ENCODE measurements at places on chromosomes 11 and 22.

DNA sequence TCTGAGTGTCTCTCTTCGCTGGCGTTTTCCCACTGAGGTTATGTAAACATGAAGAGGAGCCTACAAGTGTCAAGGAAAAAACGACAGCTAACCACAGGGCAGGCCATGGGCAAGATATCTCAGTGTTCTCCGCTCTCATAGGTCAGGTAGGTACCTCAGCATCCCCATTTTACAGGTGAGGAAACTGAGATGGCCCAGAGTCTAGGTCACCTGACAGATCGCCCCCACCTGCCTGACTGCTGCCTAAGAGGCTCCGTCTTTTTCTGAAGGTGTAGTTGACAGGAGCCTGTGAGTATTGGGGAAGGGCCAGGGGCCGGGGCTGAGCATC is 847 bp upstream of the NDUFA6 start:
- DNase-seq = no peak

DNA sequence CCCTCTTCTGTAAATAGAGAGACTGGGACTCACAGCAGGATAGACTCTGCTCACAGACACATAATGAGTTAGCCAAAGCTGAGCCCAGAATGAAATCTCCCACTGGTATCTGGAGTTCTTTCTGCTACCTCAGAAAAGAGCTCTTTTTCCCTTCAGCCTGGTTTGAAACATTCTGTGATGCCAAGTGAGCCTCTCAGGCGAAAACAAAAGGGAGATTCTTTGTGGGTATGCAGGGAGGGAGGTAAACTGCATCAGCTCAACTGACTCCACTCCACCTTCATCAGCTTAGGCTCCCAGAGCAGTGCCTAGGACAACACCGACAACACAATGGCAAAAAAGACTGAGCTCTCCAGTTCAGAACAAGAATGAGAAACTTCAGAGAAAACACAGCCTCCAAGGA is 55.1 kb upstream of the SCUBE2 start:
- DNase-seq = no peak

DNA sequence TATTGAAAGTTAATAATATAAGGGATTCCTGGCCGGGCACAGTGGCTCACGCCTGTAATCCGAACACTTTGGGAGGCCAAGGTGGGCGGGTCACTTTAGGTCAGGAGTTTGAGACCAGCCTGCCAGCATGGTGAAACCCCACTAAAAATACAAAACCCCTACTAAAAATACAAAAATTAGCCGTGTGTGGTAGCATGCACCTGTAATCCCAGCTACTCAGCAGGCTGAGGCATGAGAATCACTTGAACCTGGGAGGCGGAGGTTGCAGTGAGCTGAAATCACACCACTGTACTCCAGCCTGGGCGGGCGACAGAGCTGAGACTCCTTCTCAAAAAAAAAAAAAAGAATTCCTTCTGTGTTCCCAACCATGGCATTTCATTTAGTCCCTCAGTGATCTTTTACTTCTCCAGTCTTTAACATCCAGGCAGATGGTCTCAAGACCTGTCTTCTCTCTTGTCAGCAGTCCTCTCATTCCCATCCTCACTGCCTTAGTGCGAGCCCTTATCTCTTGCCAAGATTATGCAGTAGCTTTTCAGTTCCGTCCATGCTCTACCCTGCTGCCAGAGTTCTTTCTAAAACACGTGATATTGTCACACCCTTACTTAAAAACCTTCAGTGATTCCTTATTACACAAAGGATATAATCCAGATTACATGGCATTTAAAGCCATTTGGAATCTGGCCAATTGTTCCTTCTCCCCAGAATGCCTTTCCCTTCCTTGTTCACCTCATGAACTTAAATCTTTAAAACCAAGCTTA is 17.9 kb downstream of the RTN3 start:
- DNase-seq = no peak

DNA sequence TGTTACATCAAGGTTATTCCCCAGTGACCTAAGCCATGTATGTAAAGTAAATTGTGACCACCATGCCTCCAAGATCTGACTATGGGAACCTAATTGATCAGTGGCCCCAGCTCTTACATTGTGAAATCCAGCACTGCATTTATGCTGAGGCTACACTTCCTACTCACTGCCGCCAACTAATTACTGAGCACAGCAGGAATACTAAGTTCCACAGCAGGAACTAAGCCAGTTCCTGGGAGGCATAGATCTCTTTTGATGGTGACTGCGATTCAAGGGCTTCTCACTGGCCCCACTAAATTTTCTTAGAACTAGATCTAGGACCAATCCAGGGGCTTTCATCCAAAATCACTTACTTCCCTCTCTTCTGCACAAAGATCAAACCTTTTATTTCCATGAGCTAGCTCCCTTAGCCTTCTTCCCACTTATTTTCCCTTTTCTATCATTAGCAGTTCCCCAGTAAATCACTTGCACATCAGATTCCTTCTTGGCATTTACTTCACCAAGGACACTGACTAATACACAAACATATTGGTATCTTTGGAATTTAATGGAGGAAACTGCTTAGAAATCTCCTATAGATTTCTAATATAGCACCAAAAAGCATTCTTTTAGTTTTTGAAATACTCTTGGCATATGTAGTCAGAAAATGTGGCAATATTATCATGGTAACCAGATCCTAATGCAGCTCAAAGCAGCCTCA is 46.0 kb downstream of the CNTN5 start:
- DNase-seq = no peak

DNA sequence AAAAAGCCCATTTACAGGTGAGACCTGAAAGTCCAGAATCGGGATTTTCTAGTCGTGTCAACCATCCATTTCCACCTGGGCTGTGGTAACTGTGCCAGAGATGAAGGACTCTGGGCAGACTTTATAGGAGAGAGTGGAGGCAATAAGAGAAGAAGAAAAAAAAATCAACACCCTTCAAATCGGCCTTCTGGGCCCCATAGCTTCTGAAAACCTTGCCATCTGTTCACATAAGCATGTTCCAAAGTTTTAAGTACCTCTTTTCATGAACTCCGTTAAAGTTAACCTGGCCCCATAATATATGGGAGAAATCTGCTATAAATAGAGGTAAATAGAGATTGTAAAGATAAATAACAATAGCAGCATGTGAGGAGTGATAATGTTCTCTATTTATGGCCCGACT is 470.5 kb downstream of the MIAT start:
- no peak for DNase-seq

DNA sequence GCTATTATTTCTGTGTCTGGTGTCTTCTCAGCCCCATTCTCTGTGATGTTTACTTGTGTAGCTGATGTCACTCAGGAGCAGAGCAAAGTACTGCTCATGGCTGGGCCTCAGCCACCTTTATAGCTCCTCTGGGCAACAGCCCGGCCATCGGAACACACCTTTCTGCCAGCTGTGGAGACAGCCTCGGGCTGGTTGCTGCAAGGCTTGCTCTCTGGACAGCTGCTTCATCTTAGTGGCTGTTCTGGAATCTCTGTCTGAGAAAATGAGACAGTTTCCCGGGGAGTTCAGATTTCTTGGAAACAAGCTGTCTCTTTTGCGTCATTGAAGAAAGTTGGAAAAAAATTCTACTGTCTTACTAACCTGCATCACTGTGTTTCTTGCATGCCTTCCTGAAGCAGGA is 20.0 kb downstream of the THY1 start:
- no peak for DNase-seq

GRCh38 chr11:86171627-86172026 is 72.9 kb upstream of the EED start:
- DNase-seq = no peak

DNA sequence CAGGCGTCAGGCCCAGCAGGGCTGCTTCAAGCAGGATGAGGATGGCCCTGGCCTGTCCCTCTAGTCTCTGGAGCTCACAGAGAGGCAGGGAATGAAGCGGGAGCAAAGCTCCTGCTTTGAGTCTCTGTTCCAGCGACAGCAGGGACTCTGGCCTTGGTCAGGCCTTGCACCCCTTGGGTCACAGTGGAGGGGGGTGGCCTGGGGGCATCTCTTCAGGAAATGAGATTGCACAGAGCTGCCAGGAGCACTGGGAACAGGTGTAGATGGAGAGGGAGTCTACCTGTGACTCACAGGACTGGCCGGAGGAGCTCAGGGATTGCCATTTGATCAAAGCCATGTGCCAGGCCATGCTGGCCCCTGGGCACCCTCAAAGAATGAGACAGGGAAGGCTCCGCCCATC is 1.6 kb downstream of the ANO1 start:
- no peak for DNase-seq

GRCh38 chr11:113308601-113309000 is 5.8 kb upstream of the TTC12 start:
- no peak for DNase-seq

DNA sequence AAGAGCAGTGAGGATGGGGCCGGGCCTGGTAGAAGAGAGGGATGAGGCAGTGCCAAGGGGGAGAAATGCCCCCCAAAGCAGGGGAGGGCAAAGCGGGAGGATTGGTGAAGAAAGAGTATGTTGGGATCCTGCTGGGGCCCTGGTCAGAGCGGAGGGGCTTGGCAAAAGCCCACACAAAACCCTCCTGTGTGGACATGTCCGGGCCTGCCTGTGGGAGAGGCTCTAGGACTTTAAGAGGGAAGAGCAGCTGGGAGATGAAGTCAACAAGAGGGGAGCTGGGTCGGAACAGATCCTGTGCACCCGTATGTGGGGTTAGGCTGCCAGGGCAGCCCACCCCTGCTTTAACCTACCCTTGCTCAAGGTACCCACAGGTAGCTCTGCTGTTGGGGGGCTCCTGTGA is 25.8 kb downstream of the ART5 start:
- no peak for DNase-seq

- no peak for DNase-seq
Observed at GRCh38 chr22:44375451-44375850, 62.7 kb upstream of the SHISAL1 start.

- DNase-seq = no peak
Observed at GRCh38 chr11:69352166-69352565, 58.2 kb downstream of the MYEOV start.

GRCh38 chr11:5288108-5288905 is 13.4 kb downstream of the OR51B4 start:
- no peak for DNase-seq

GRCh38 chr11:99968336-99968735 is 718.8 kb upstream of the ARHGAP42 start:
- no peak for DNase-seq

DNA sequence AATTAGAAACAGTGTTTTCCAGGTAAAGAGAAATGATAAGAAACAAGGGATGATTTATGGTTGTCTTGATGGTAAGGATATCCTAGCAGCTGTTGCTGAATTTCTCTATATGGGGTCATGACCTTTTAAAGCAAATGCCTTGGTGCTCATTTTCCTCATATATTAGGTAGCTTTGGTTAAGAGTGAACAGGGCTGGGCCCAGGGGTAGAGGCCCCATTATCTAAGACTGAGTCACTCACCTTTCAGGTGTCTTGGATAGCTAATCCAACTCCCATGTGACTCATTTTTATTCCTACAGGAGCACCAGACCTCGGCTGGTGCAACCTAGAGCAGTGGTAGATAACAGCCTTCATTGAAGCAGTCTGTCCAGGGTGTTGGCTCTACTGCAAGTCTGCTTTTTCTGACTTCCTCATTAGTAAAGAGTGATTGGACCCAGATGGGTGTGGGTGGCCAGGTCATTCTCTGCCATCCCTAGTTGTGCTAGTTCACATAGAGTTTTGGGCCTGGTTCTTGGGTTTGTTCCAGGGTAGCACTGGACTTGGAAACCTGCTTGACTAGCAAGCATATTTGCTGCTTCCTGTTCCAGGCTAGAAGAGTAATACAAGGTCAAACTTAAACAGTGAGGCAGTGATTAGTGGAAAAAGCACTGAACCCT is 37.4 kb downstream of the CTNND1 start:
- no peak for DNase-seq

DNA sequence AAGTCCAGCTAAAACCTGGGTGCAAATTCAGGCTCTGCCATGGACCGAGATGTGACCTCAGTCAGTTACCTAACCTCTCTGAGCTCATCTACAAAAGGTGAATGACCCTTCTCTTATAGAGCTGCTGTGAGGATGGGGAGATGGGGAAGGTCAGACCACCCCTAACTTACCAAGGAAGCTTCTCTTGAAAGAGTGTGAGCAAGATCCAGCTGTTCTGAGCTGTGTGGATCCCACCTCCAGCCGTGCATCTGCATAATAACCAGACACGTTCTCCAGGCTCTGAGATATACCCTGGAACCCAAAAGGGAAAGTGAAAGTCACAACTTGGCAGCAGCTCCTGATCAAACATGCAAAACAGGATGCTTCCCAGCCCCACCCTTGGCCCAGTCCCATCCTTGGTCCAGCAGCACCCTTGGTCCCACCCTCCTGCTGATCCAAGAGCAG is at the start of gene APOL3:
APOL3 (minus strand) TSS at position 257 of the 444 bp plus-strand sequence. CDS start 11,700 bp downstream, outside the sequence.
- peak; percentile 26 for DNase-seq

DNA sequence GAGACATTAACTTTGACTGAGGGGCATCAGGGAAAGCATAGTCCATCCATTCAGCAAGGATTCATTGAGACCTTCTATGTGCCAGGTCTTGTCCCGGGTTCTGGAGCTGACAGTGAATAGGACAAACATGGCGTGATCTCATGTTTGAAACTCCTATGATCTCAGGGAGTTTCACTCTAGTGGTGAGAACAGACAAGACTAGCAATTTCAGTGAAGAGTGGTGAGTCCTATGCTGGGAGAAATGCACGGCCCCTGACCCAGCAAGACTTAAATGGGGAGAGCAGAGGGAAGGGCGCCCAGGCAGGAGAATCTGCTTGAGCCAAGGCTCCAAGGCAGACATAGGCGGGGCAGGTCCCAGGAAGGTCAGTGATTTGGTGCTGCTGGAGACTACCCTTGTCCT is 155.7 kb downstream of the CEP164 start:
- no peak for DNase-seq

DNA sequence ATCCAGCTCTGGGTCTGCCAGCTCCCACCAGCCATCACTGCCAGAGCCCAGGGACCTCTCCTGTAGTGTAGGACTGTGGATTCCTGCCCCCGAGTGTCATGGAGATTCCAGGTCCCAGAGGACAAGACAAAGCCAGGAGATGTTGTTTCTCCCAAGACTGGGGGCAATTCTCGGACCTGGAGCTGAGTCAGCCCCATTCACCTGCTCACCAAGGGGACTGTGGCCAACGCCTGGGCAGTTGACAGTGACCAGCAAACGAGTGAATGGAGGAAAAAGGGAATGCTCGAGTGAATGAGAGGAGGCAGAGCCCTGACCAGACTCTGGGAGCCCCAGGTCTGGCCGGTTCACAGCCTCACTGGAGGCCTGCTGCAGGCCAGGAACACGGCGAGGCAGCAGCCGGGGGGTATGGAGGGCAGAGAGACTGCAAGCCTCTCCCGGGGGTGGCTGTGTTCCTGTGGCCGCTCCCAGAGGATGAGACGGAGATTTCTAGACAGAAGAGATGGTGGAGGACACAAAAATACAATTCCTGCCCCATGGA is 61.3 kb upstream of the PRR5 start:
- no peak for DNase-seq

- no peak for DNase-seq
Observed at GRCh38 chr11:45794169-45794568, 10.8 kb upstream of the SLC35C1 start.

GRCh38 chr11:72707032-72707431 is 32.8 kb upstream of the PDE2A start:
- DNase-seq = no peak

GRCh38 chr11:61816736-61817455 is at the start of gene FADS1:
Gene FADS1, minus strand, starts transcription at chr11:61817003. Its CDS starts 74 bp downstream, at chr11:61816929.
- peak; percentile 51 for DNase-seq

DNA sequence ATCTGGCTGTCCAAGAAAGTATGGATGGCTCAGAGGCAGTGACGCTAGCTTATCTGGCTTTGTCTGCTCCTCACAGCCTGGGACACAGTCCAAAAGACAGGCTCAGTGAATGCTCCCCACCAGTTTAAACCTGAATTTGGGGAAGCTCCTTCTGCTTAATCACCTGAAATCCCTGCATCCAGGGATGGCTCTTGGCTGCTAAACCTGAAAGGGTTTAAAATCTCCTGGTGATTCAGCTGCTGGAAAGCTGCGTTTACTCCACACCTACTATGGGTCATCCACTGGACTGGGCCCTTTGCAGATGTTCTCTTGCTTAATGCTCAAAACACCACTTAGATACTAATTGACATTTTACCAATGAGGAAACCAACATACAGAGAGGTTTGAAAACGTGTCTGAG is 302.0 kb upstream of the NARS2 start:
- no peak for DNase-seq

Data from T-helper 17 cell (primary cell).